ENCODE measurements at places on chromosomes 12 and 14.

- no peak for DNase-seq
These were observed 44.9 kb downstream of the IFNG start for GRCh38 chr12:68114606-68115005.

- DNase-seq = no peak
These were observed 25.6 kb downstream of the SPATA7 start for GRCh38 chr14:88411039-88411438.

DNA sequence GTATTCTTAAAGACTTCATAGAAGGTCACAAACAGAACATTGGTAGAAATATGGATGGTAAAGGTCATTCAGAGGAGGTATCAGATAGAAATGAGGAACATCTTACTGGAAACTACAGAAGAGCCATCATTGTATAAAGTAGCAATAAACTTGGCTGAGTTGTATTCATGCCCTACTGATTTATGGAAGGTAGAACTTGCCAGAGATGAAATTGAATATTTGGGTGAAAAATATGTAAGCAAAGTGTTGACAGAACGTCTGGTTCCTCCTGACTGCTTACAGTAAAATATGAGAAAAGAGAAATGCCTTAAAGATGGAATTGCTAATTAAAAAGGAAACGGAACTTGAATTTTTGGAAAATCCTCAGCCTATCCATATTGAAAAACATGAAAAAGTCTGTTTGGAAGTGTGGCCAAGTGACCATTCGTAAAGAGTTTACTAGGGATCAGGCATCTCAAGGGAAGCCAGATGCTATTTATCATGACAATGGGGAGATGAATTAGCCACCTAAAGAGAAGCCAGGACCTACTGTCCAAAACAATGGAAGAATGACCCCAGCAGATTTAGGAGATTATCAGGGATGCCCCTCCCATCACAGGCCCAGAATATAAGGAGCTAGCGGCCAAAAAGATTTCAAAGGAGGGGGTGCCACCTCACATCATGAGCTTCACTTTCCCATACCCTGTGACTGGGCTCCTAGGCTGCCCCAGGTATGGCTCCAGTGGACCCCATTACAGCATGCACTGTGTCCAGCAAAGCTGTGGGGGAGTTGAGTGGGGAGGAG is 189.3 kb downstream of the ITPR2 start:
- no peak for DNase-seq

GRCh38 chr14:85587151-85587711 is 57.3 kb downstream of the FLRT2 start:
- peak; percentile 53 for DNase-seq

DNA sequence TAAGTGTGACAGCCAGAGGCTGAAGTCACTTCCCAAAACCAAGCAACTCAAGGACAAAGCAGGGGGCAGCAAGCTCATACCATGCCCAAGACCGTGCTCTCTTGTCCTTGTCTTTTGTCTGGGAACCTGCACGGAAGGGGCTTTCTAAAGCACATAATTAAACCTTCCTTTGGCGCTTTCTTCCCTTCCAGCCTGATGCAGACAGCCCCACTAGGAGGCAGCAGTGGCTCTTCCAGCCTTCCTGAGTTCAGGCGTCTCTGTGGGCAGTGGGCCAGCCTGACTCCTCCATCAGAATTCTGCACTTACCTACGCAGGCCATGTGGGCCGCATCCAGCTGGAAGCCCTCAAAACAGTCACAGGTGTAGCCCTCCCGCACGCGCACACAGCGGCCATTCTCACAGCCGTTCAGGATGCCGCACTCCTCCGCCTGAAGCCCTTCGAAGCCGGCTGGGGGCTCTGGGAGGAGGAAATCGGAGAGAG is 7.6 kb downstream of the ISCA2 start:
- DNase-seq = peak; percentile 89

GRCh38 chr12:40142001-40142744 is 36.3 kb upstream of the SLC2A13 start:
- no peak for DNase-seq

- no peak for DNase-seq
These were observed 317.2 kb downstream of the TMEM121 start for GRCh38 chr14:105843444-105844046.

DNA sequence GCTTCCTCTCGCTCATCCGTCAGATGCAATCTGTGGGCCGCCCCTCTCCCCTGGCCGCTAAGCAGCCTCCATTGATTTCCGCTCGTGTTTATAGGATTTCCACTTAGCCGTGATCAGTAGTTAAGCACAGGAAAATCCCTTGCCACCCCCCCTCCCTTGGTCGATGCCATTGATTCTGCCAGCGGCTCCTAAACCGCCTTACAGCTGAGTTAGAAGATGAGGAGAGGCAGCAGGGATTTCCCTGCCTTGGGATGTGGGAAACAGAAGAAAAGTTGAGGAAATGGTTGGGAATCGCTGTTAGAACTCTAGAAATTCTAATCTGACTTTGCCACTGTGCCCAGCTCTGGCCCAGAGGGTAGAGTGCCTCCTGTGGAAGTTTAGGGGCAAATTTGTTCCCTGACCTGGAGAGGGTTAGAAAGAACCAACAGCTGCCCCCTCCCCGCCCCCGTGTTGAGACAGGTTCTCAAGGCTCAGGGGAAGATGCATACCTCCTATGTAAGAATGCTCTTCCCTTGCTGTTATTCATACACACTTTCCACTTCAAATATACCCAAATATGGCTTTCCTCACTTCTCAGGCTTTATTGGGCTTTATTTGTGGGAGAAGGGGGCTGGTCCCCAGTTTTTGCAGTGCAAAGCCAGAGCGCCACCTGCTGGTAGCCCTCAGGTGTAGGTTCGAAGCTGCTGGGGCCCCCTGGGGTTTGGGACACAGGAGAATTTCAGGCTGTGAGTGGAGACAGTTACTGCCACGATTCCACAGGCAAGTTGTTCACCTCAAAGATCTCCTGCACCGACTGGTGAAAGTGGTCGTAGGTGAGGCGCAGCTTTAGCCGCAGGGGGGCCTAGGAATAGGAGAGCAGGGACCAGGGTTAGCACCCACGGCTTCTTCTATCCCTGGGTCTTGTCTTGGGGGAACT is 3.2 kb downstream of the THTPA start:
- DNase-seq = peak; percentile 41

DNA sequence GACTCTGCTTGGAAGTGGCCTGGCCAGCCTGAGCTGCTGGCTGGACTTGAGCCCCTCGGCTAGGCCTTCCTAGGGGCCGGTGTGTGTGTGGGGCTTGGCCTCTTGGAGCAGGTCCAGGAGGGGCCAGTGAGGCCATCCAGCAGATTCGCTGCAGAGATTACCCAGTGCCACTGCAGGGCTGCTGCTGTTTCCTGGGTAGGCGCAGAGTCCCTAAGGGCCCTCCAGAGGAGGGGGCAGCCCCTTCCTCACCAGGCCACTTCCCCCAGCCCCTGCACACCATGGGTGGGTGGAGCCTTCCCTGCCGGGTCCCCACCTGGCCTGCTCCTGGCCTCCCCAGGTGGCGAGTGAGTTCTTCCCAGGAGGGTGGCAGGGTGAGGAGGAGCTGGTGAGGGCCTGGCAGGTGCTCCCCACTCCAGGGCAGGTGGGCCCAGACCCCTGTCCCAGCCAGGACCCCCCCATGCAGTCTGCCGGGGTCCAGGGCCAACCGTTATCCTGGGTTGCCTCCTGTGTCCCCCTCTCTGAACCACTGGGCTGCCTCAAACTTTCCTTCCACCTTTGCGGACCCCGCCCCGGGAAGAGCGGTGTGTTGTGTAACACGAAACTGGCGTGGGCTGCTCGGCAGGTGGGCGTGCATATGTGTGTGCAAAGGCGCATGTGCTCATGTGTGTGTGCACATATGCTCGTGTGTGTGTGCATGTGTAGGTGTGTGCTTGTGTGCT is 25.1 kb downstream of the ASPG start:
- no peak for DNase-seq

DNA sequence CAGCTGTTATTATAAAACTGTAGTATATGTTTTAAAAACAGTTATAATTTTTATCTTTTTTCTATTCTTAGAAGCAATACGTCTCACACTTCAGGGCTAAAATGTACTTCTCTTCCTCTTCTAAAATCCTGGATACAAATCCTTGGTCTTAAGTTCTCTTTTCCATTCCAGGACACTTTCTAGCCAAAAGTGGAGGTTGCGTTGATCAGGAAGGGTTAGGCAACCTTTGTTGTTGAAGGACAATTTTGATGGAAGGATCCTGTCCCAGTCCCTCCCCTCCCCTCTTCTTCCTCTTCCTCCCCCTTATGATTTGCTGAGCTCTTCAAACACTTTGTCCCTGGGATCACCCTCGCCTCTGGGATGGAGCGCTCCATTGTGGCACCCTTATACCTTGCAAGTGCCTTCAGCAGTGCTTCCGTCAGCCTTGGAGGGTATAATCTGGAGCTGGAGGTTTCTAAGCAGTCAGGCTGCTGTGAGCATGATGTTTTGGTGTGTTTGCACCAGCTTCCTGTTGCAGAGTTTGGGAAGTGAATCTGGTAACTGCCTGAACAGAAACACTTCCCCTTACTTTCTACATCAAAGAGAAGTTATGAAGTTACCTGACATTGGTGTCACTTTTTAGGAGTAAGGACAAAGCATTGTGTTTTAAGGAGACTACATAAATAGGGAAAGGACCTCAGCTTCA is 87.4 kb upstream of the SLC38A2 start:
- DNase-seq = no peak

- DNase-seq = no peak
These were observed 55.0 kb downstream of the TMEM30B start for GRCh38 chr14:61226015-61226654.

DNA sequence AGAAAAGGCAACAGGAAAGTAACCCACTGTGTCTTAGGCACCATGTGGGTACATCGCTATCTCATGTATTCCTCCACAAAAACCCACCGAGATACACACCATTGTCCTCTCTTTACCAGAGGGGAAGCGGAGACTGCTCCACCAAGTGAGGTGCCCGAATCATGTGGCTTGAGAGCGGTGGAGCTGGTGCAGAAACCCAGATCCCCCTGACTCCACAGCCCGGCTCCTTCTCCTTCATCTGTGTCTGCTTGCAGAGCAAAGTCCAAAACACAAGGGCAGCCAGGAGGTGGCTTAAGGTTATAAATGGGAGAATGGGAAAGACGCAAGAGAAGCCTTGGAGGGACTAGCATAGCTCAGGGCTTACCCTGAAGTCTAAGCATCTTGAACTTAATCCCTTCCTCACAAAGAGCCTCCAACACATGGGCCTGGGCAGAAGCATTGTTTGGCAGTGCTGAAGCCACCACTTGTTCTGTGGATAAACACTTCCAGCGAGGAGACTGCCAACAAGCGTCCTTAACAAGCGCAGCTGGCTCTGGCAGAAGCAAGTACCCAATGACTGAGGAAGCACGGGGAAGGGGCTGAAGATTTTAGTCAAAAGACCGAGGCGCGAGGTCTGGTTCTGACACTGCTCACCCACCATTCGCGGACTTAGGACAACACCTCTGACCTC is 83.0 kb downstream of the TTC7B start:
- no peak for DNase-seq

DNA sequence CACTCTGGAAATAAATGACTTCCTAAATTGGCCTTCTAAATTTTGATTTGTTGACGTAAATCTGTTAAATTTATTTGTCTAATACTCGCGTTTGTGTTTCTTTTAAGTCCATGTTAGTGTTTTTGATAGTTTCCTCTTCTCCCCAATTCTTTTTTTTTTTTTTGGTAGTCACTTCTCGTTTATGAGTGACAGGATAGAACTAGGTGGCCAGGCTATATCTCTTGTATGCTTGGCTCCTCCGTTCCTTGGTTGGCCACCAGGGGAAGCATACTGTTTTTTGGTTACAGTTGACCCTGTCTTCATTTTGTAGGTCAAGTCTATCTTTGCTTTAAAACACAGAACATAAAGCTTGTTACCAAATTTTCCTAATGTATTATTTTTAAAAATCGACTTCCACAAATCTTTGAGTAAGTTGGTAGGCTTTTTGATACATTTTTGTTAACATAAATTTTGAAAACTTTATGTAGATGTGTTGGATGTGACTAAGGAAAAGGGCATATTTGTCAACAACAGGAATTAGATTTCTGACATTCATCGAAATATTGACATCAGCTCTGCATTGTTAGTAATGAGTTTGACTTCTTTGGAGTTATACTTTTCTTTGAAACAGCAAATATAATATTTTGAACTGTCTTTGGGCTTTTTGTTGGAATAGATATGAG is 2.2 kb downstream of the RCOR1 start:
- peak; percentile 70 for DNase-seq

GRCh38 chr14:37594971-37595808 is at the start of the genes FOXA1 and TTC6:
FOXA1 (minus strand) TSS chr14:37595249; CDS start chr14:37594972, 277 bp downstream.
TTC6 (plus strand) TSS chr14:37595629; CDS start chr14:37622065, 26,436 bp downstream.
- peak; percentile 87 for DNase-seq

DNA sequence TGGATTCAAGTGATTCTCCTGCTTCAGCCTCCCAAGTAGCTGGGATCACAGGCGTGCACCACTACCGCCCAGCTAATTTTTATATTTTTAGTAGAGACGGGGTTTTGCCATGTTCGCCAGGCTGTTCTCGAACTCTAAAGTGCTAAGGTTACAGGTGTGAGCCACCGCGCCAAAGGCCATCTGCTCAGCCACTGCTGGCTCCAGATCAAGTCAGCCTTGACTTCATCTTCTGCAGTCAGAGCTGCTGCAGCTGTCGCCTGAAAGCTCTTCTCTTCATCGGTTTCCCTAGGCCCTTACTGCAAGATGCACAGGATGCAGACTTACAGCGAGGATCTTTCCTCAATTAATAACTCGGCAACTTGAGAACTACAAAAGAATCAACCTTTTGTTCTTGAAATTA is 66.8 kb downstream of the CLIP1 start:
- no peak for DNase-seq

- no peak for DNase-seq
These were observed 615.4 kb upstream of the MIS18BP1 start for GRCh38 chr14:45868377-45868776.

- no peak for DNase-seq
These were observed 74.9 kb downstream of the TSPAN9 start for GRCh38 chr12:3152011-3152511.

- no peak for DNase-seq
These were observed 13.7 kb downstream of the SPRYD3 start for GRCh38 chr12:53065470-53065869.

All from NCI-H510A treated with DMSO at 0.1 percent for 48 hours (cell line).